ENCODE measurements at places on chromosomes 4 and X.

- DNase-seq, result no peak
Measured at GRCh38 chr4:119971431-119972084, 95.1 kb downstream of the MAD2L1 start.

DNA sequence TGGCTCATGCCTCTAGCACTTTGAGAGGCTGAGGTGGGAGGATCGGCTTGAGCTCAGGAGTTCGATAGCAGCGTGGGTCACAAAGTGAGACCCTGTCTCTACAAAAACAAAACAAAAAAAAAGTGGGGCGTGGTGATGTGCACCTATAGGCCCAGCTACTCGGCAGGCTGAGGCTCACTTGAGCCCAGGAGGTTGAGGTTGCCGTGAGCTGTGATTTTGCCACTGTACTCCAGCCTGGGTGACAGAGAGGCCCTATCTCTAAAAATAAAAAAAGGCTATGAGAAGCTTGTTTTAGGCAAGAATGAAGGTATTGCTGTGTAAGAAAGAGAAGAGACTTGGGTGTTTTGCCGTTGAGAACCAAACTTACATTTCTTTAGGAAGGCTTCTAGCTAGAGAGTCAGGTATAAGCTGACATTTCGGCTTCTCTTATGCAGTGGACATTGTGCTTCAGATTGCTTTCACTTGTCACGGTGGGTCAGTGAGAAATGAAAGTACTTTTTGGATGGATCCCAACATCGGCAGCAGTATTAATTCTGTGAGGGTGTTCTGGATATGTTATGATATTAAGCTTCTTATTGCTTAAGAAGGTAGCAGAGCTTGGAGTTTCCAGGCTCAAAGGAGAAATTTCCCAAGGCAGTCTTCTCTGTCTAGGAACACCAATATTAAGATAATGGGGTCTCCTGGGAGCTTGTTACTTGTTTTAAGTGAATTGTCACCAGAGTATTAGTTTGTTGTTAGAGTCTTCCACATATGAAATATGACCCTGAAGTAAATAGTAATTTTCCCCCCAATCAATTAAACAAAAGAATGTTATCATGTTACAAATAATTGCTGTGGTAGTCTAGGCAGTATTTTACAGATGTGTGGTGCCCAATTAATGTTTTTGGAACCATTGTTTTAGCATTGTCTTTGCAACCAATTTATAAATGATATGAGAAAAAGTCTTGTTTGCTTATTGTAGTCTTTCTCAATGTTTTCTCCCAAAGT is 17.6 kb downstream of the TMEM131L start:
- DNase-seq, result no peak

- no peak for DNase-seq
Measured at GRCh38 chr4:77815636-77816035, 3.5 kb downstream of the CNOT6L start.

DNA sequence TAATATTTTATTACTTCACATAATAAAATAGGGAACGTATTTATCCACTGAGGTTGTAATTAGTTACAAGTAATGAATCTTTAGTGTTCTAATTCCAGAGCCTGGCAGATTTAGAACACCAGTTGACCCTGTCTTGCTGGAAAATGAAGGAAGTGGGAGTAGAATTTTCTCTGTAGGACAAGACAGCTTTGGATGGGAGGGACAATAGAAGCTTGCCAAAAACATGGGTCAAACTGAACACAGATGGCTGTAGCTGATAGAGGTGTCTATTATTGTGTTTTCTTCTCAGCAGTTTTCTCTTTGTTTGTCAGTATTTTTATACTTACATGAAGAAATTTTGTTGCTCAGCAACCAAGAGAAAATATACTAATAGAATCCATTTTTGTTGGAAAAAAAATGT is 20.2 kb downstream of the FAT4 start:
- DNase-seq, result no peak

DNA sequence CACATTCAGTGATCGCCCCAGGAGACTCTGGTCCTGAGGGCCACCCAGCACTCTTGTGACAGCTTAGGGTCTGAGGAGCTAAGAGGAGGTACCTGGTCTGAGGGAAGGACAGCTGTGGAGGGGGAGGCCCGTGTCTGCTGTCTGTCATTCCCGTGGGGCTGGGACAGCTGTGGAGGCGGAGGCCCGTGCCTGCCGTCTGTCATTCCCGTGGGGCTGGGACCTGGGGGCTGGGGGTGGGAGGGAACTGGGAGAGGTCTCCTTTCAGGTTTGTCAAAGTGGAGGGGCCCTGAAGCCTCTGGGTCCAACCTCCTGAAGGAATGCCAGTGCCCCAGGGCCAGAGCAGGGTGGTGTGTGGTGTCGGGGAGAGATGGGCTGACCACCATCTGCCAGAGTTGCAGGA is 45.0 kb upstream of the ADRA2C start:
- no peak for DNase-seq

GRCh38 chr4:6773106-6773505 is 9.4 kb upstream of the KIAA0232 start:
- no peak for DNase-seq

GRCh38 chrX:3788494-3789233 is 75.2 kb upstream of the PRKX start:
- DNase-seq, result no peak

- DNase-seq, result peak; percentile 17
Measured at GRCh38 chrX:10619425-10620046, 849 bp downstream of the MID1 start.

DNA sequence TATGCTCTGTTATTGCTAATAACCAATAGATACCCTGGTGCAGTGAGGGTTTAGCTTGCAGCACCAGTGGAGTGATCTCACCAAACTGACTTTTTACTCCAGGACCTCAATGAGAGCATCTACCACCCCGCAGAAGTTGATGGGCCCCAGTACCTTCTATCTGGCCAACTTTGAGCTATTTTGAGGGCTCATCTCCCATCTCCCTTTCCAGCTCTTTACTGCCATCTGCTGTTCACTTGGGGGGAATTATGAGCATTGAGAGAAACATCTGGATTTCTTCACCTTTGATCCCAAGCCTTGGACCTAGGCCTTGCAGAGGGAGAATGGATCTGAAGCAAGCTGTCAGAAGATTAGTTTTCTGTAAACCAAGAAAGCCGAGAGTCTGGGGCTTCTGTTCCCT is 143.6 kb downstream of the TMEM164 start:
- DNase-seq, result peak; percentile 33

GRCh38 chrX:71174795-71175194 is 30.2 kb downstream of the NLGN3 start:
- no peak for DNase-seq

- DNase-seq, result no peak
Measured at GRCh38 chrX:130555341-130555740, 153.6 kb downstream of the RBMX2 start.

DNA sequence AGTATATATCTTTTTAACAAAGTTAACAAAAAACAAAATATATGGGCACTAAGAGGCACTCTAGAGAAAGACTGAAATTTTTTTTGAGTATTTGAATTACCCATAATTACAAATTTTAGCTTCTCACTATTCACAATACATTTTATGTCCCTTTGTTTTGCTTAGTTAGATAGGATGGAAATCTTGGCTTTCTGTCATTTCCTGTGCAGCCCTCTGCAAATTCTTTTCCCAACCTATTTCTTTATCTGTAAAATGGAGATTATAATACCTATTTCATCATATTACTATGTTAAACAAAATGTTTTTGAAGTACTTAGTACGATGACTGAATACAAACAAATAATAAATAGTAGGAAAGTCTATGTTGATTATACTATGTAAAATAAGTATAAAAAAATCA is 710.0 kb downstream of the CCSER1 start:
- no peak for DNase-seq

GRCh38 chrX:19564606-19565005 is 49.3 kb upstream of the MAP3K15 start:
- DNase-seq, result no peak

DNA sequence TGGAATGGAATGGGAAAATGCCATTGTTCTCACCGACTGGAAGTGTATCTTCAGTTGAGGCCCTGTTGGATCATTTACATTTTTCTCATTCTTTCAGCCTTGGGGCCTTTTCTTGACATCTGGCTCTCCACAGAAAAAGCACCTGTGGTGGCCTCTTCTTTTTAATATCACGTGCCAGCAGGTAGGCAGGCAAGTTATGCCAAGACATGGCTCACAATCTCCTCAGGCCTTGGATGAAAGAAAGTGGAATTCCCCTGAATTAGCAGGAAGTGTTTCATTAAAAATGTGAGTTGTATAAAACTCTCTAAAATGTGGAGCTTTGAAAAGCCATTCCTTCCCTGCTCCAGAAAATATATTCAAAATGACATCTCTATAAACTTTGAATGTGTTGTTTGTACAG is 122.1 kb downstream of the FRAS1 start:
- DNase-seq, result no peak

- DNase-seq, result peak; percentile 68
Measured at GRCh38 chr4:72295966-72296557, 264.3 kb downstream of the NPFFR2 start.

DNA sequence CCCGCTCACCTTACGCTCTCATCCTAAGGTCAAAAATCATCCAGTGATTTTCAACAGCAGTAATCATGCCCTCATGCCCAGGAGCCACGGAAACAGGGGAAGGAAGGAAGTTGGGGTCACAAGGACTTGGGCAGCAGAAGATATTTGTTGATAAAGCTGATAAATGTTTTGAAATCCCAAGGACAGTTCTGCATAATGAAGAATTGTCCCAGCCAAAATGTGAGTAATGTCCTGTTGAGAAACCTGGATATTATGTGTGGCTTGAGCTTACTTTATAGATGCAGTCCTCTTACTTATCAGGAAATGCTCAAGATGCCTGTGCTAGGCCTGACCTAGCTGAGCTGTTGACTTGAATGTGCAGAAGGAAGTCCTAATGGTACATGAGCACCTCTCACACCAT is 263.0 kb upstream of the ZFP42 start:
- DNase-seq, result no peak

DNA sequence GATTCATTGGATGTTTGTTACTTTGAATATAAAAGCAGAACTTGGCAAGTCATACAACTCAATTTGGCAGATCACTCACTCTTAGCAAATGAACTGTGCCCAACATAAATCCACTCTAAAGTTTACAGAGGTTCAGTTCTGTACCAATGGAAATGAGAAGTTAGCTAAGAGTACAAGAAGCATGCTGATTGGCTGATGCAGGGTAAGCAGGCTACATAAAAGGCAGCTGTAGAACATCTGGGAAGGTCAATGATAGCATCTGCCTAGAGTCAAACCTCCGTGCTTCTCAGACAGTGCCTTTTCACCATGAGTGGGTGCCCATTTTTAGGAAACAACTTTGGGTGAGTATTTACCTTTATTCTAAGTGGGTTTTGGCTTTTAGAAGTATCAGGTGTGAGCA is at the start of gene TDO2:
TSS of gene TDO2 (plus strand) at position 244 of the 400 bp plus-strand sequence. CDS start at position 307, 63 bp downstream.
- DNase-seq, result no peak

GRCh38 chrX:146921204-146921603 is 106.7 kb upstream of the CXorf51A start:
- DNase-seq, result no peak

DNA sequence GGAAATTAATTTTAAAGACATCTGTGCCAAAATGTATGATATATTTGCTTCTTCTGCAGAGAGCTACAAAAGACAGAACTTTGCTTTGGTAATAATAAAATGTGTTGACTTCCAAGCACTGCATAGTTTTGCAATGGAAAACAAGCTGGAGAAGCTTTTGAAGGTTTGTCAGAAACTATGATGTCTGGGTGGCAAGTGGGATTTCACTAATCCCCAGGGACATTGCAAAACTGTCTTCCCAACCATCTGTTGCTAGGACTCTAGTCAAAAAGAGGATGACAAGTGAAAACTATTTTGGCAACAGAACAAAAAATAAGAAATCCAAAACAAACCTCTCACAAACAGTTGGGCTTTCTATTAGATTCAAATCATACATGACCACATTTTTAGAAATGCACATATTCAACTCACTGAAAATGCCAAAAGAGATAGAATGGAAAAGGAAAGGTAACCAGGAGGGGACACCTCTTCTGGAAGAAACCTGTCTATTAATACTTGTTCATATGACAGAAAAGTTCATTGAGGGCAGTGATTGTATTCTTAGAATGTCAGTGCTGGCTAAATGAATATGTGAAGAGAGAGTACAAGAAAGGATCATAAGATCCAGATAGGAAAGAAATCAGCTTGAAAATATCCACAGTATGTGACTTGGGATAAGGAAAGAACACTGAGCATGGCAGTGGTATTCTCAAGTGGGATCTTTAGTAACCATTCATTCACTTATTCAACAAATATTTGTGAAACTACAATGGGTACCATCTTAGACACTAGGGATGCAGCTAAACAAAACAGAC is 228.0 kb downstream of the RASL11B start:
- peak; percentile 15 for DNase-seq

GRCh38 chr4:144362366-144362765 is 221.8 kb upstream of the GYPA start:
- DNase-seq, result no peak

GRCh38 chr4:98632258-98632657 is 26.2 kb downstream of the TSPAN5 start:
- no peak for DNase-seq

GRCh38 chrX:14718403-14718802 is 154.5 kb downstream of the FANCB start:
- DNase-seq, result no peak

DNA sequence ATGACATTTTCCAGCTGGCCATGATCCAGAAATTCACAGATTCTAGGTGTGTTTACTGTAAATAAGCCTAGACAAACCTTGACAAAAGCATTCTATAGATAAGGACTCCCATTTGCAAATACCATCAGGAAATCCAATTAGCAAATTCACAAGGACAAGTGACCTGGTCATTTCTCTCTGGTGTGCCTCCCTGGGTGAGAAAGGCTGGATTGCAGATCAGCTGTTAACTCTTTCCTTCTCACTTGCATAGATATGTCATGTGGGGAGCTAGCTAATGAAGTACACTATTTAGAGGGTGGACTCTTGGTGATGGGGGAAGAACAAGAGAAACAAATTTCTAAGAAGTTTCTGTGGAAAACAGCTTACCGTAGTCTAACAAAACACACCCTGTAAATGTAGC is 58.9 kb downstream of the MOSPD2 start:
- no peak for DNase-seq

DNA sequence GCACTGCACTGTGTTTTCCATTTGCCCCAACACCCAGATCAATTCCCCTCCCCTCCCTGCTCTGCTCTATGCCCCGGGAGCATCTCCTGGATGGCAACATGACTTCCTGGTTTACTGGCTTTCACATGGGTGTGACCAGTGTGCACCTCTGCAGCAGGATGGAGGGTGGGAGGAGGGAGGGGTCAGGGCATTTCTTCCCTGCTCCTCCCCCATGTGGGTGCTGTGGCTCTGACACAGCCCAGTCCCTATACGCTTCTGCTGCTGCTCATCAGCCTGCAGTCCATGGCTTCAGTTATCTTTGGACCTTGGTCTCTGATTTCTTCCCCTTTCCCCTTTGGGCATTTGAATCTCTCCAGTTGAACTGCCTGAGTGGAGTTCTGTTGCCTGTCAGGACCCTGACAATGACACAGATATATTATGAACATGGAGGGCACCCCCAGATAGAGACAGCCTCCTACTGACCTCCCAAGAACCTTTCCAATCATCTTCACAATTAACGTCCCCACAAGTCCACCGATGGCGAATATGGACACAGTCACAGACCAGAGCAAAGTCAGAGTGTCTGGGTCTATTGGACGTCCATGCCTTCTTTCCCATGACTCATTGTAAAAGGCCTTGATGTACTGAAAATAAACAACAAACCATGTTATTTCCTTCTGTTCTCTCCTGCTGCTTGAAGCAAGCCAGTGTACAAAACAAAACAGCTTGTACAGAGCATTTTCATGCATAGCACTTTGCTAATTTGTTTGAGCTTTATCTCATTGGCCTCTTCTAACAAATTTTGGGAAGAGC is 24.8 kb downstream of the SLC2A9 start:
- peak; percentile 47 for DNase-seq

All from Ammon's horn (tissue), 1 donor.